Progenitor cell of endocrine pancreas (in vitro differentiated cells): ENCODE measurements at places on chromosomes 11 and 22.

DNA sequence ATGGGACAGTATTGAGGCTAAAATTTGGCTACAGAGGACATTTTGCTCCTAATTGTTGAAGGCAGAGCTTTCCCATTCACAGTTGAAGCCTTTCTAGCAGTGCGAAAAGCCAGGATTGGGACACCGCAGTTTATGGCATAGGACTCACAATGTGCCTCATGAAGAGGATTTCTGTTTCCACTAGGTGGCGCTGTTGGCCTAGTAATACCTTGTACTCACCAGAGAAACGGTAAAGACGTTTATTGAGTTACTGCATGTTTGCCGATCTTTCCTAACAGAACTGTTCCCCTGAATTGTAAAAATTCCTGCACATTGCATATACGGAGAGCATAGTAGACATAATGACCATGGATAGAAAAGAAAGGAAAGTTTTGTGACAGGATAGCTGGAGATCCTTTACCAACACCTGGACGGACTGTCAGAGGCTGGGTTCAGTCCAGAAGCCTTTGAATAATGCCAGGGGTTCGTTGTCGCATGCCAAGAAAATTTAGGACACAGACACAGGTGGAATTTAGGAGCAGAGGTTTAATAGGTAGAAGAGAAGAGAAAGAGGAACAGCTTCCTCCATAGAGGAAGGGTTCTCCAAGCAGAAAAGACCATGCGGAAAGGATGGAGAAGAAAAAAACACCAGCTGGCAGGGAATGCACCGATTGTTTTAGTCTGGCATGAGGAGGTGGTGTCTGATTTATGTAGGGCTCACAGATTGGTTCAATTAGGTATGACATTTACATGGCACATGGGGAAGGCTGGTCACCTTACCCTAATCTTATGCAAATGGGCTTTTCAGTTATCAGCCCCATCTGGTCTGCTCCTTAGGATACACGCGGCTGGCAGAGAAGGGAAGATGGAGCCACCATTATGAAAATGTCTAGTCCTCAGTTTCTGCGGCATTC, 10.8 kb upstream of the OR51D1 start:
- peak; percentile 68 for DNase-seq
- no peak overlapping the region for H3K27ac ChIP-seq
- no peaks in the 10 kb centered on the region for H3K36me3 ChIP-seq
- H3K27me3 ChIP-seq = peaks cover 5% of the 10 kb centered on the region

DNA sequence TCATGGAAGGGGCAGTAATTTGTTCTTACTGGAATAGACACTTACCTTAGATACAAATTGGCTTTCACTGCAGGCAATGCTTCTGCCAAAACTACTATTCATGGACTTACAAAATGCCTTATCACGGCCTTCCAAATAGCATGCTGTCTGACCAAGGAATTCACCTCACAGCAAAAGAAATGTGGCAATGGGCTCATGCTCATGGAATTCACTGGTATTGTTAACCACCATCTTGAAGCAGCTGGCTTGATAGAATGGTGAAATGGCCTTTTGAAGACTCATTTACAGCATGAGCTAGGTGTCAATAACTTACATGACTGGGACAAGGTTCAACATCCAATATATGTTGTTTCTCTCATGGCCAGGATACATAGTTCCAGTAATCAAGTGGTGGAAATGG, 21.9 kb downstream of the OR5B21 start:
- H3K4me1 ChIP-seq = no peaks in the 10 kb centered on the region
- H3K4me3 ChIP-seq = no peak overlapping the region
- H3K36me3 ChIP-seq = no peaks in the 10 kb centered on the region
- DNase-seq = no peak

GRCh38 chr11:3982431-3982830, 112.2 kb upstream of the RRM1 start:
- peaks cover 4% of the 10 kb centered on the region for H3K4me1 ChIP-seq
- no peak overlapping the region for H3K27ac ChIP-seq
- no peak overlapping the region for H3K4me3 ChIP-seq

GRCh38 chr11:111408789-111409727, 30.0 kb upstream of the POU2AF1 start:
- H3K4me1 ChIP-seq = no peaks in the 10 kb centered on the region
- no peak for DNase-seq
- H3K4me3 ChIP-seq = no peak overlapping the region
- no peak overlapping the region for H3K27ac ChIP-seq
- H3K36me3 ChIP-seq = no peaks in the 10 kb centered on the region
- peaks cover 11% of the 10 kb centered on the region for H3K27me3 ChIP-seq

DNA sequence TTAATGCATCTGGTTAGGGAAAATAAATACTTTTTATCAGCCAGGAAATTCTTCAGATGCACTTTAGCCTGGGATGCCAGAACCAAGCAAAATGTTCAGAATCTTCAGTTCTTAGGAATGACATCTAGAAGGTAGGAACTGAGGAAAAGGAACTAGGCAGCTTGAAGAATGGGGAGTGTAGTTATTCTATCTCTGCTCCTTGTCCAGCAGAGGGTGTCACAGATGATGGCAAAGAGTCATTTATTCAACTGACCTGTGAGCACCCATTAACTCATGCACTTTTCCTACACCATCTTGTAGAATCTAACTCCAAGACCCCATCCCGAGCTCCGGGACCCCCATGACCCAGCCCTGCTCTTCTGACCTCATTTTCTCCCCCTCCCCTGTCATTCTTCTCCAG, 122.1 kb upstream of the ISX start:
- peaks cover 4% of the 10 kb centered on the region for H3K27me3 ChIP-seq
- no peak overlapping the region for H3K27ac ChIP-seq
- H3K36me3 ChIP-seq = no peaks in the 10 kb centered on the region
- no peak for DNase-seq
- no peak overlapping the region for H3K4me3 ChIP-seq

GRCh38 chr11:83979593-83979992, 693.4 kb upstream of the CCDC90B start:
- no peak for DNase-seq
- no peak overlapping the region for H3K27ac ChIP-seq
- H3K27me3 ChIP-seq = no peaks in the 10 kb centered on the region

GRCh38 chr11:75823946-75824345, 8.9 kb downstream of the UVRAG start:
- peaks cover 8% of the 10 kb centered on the region for H3K4me1 ChIP-seq
- no peak overlapping the region for H3K4me3 ChIP-seq
- H3K27ac ChIP-seq = no peak overlapping the region

DNA sequence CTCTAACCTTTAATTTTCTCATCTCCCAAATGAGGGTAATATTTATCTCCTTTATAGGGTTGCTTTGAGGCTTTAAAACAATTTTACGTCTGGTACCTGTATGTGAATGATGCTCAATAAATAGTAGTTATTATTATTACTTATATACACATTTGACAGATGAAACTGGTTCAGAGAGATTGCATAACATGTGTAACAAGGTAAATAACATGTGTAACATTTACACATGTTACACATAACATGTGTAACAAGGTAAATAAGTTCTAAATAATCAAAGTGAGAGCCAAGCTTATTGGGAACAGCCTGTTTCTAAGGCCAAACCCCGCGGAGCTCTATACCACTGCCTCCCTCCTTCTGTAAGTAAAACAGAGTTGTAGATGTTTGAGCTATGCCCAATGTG, 100.9 kb downstream of the MPPED2 start:
- H3K27ac ChIP-seq = no peak overlapping the region
- no peak overlapping the region for H3K4me3 ChIP-seq
- no peaks in the 10 kb centered on the region for H3K36me3 ChIP-seq
- H3K27me3 ChIP-seq = no peaks in the 10 kb centered on the region

- DNase-seq = no peak
- no peaks in the 10 kb centered on the region for H3K27me3 ChIP-seq
- H3K36me3 ChIP-seq = no peaks in the 10 kb centered on the region
- peaks cover 5% of the 10 kb centered on the region for H3K4me1 ChIP-seq
Measured at GRCh38 chr11:24575392-24575791, 78.5 kb downstream of the LUZP2 start.

- no peaks in the 10 kb centered on the region for H3K27me3 ChIP-seq
- no peaks in the 10 kb centered on the region for H3K36me3 ChIP-seq
- no peak overlapping the region for H3K4me3 ChIP-seq
- no peak for DNase-seq
Measured at GRCh38 chr11:92845805-92846204, 123.6 kb upstream of the MTNR1B start.

DNA sequence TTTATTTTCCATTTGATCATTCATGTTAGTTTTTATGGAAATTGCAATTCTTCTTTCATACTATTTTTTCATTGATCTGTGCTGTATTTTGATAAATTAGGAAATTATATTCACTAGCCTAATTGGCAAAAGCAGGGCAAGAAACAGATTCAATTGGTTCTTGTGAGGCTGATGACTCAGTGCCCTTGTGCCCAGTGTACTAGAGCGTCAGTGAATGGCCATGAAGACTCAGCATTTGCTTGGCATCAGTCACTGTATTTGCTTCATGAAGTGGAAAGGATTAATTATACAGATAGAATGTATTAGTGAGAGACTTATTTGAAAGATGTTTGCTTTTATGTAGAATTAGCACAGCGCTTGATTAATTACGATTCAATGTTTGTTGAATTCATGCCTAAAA, 31.8 kb downstream of the MRGPRX1 start:
- no peak for DNase-seq
- H3K36me3 ChIP-seq = no peaks in the 10 kb centered on the region
- no peak overlapping the region for H3K27ac ChIP-seq
- H3K4me1 ChIP-seq = no peaks in the 10 kb centered on the region
- H3K27me3 ChIP-seq = no peaks in the 10 kb centered on the region
- no peak overlapping the region for H3K4me3 ChIP-seq

- H3K27me3 ChIP-seq = peaks cover 25% of the 10 kb centered on the region
- no peak overlapping the region for H3K4me3 ChIP-seq
- no peaks in the 10 kb centered on the region for H3K4me1 ChIP-seq
Measured at GRCh38 chr22:19680911-19681862, 33.1 kb upstream of the SEPTIN5 start.

DNA sequence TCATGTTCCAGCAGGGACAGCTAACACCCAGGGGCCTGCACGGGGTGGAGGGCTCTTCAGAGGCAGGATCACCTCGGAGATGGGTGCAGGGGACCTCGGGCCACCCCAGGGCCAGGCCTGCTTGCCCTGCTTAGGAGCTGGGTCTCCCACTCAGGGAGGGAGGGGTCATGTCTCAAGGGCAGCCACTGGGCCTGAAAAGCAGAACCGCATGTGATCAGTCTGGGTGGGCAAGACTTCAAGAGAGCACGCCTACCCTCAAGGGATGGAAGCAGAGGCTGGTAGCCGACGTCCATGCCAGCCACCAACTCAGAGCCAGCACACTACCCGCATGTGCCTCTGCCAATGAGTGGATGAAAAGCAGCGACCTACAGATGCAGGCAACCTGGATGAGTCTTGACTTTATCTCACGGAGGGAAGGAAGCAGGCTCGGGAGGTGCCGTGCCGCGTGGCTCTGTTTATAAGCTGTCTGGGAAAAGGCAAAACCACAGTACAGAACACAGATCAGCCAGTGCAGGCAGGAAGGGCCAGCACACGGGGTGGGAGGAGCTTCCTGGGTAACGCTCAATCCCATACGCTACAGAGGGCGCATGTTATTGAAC, 16.0 kb downstream of the TBX1 start:
- H3K4me3 ChIP-seq = no peak overlapping the region
- H3K36me3 ChIP-seq = no peaks in the 10 kb centered on the region
- H3K4me1 ChIP-seq = peaks cover 6% of the 10 kb centered on the region
- H3K27me3 ChIP-seq = peaks cover 47% of the 10 kb centered on the region

DNA sequence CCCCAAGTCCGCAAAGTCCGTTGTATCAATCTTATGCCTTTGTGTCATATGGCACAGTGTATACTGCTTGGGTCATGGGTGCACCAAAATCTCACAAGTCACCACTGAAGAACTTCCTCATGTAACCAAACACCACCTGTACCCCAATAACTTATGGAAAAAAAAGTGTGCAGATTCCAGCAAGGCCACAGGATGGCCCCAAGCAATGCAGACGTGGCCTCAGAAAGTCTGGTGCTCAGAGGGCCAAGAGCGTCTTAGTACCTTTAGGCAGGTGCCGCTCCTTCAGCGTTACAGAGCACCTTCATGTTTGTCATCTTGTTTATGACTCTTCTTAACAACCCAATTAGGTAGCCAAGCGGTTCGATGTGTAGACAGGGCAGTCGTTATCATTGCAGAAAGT, 65.3 kb downstream of the PRDM11 start:
- H3K4me1 ChIP-seq = peaks cover 18% of the 10 kb centered on the region
- H3K27ac ChIP-seq = no peak overlapping the region
- peaks cover 7% of the 10 kb centered on the region for H3K36me3 ChIP-seq
- no peak for DNase-seq
- no peak overlapping the region for H3K4me3 ChIP-seq
- H3K27me3 ChIP-seq = no peaks in the 10 kb centered on the region

DNA sequence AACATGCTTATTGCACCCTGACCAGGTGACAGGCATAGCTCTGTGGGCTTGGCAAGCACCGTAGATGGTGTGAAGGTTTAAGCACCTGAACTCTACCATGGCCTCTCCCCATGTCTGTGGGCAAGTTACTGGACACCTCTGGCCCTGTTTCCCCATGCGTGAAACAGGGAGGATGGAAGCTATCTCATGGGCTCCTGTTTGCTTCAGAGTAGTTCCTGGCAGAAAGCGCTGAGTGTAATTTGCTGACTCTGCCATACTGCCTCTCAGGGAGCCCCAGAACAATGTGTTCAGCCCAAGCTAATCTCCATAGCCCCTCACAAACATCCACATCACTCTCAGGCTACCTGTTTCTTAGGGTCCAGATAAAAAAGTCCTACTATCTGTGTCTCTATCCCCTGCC, 2.4 kb downstream of the CBX6 start:
- H3K4me3 ChIP-seq = no peak overlapping the region
- peaks cover 6% of the 10 kb centered on the region for H3K36me3 ChIP-seq
- H3K27ac ChIP-seq = no peak overlapping the region
- H3K27me3 ChIP-seq = peaks cover under 1% of the 10 kb centered on the region
- H3K4me1 ChIP-seq = peaks cover 19% of the 10 kb centered on the region

GRCh38 chr22:32880893-32881596, 79.5 kb downstream of the TIMP3 start:
- peaks cover 14% of the 10 kb centered on the region for H3K27me3 ChIP-seq
- peak overlapping the region; percentile 11 for H3K4me3 ChIP-seq
- DNase-seq = no peak
- peak overlapping the region; percentile 90 for H3K27ac ChIP-seq

GRCh38 chr22:39528080-39528661, 4.4 kb downstream of the RPS19BP1 start:
- no peaks in the 10 kb centered on the region for H3K27me3 ChIP-seq
- peak overlapping the region; percentile 82 for H3K27ac ChIP-seq
- DNase-seq = no peak

- no peak overlapping the region for H3K4me3 ChIP-seq
- no peaks in the 10 kb centered on the region for H3K36me3 ChIP-seq
- DNase-seq = no peak
- H3K27ac ChIP-seq = no peak overlapping the region
- no peaks in the 10 kb centered on the region for H3K4me1 ChIP-seq
Measured at GRCh38 chr11:131689049-131689925, 318.9 kb downstream of the NTM start.
